Neural crest cell (in vitro differentiated cells): ENCODE measurements at places on chromosomes 1 and 21. TPM values are rescaled to one million over a fixed set of nuclear protein-coding genes. Genes with fewer than 3 reads are reported as not detected.

Gene TMEM222
- 46.7 and 46.9 TPM in 2 replicates for total RNA-seq

DNA sequence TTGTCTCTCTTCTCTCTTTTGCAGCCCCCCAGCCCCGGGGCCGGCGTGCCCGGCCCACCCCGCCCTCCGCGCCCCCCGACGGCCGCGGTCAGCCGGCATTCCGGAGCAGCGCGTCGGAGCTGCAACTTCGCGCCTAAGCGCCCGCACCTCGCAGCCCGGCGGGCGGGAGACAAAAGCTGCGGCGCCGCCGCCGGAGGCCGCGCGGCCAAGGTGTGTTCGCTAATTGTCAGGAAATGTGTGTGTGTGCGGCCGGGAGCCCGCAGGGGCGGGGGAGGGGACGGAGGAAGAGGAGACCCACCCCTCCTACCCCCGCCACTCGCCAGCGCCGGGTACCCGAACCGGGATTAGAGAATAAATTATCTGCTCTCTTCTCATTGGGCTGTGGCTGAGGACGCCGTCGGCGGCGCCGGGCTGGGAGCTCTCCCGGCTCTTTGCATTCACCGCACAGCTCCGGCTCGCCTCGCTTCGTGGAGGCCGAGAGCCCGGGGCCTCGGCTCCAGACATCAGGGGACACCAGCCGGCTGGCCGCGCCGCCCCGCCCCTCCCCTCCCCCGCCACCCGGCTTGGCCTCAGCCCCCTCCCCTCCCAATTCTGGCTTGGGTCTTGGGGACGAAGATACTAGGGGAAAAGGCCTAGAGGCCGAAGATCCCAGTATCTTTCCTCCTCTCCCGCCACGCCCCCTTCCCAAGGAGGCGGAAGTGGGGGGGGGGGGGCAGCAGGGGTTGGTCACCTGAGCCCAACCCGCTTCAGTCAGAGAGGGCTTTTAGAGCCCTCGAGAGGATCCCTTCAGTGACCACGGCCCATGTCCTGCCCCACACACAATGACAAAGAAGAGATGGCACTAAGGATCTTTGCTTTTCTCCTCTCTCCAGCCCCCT lies 1.3 kb upstream of the BLACAT1 start:
- peaks cover 25% of the 10 kb centered on the region for H3K4me1 ChIP-seq
- peak overlapping the region; percentile 91 for H3K4me3 ChIP-seq
- H3K27me3 ChIP-seq = peaks cover 85% of the 10 kb centered on the region
- H3K36me3 ChIP-seq = no peaks in the 10 kb centered on the region
- no peak overlapping the region for H3K27ac ChIP-seq

GRCh38 chr1:209544098-209544497 lies 39.4 kb upstream of the CAMK1G start:
- no peaks in the 10 kb centered on the region for H3K36me3 ChIP-seq
- H3K4me3 ChIP-seq = no peak overlapping the region
- H3K27ac ChIP-seq = no peak overlapping the region
- peaks cover 23% of the 10 kb centered on the region for H3K27me3 ChIP-seq

DNA sequence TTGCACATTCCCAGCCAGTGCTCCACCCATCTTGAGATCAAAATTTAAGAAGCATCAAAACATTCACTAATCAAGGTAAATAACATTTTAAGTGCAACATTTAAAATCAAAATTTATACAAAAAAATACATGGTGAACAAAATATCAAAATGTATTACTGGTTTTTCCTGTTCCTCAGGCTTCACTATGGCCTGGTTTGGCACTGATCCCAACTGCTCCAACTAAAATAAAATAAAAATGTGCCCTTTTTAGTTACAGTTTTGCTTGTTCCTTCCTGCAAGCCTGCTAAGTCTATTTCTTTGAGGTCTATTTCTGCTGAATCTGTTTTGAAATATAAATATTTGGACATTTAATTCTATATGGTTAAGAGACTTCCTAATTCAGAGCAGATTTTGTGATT lies 54.9 kb downstream of the ADAMTS1 start:
- no peaks in the 10 kb centered on the region for H3K27me3 ChIP-seq
- DNase-seq = no peak
- H3K27ac ChIP-seq = no peak overlapping the region
- no peaks in the 10 kb centered on the region for H3K36me3 ChIP-seq
- H3K4me1 ChIP-seq = peaks cover 3% of the 10 kb centered on the region
- H3K4me3 ChIP-seq = no peak overlapping the region

DNA sequence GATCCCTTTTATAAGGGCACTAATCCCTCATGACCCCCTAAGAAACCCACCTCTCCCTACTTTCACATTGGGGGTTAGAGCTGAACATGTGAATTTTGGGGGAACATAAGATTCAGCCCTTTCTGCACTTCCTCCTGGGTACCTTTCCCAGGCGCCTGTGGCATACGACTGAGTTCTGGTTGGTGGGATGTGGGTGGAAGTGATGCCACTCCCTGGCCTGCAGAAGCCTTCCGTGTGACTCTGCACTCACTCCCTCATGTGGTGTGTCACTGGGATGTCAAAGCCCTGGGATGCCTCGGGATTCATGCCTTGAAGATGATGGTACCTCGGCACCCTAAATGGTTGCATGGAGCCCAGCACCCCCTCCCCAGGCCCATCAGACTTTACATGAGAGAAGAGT lies 28.3 kb upstream of the VASH2 start:
- no peak overlapping the region for H3K4me3 ChIP-seq
- H3K27me3 ChIP-seq = peaks cover 2% of the 10 kb centered on the region
- no peaks in the 10 kb centered on the region for H3K36me3 ChIP-seq
- no peak for DNase-seq
